ENCODE measurements at places on chromosomes 13 and 19. TPM values are rescaled to one million over a fixed set of nuclear protein-coding genes. Genes with fewer than 3 reads are reported as not detected.

Gene CABP5
- total RNA-seq = not detected

Gene C19orf33
- 1.1 TPM for total RNA-seq

DNA sequence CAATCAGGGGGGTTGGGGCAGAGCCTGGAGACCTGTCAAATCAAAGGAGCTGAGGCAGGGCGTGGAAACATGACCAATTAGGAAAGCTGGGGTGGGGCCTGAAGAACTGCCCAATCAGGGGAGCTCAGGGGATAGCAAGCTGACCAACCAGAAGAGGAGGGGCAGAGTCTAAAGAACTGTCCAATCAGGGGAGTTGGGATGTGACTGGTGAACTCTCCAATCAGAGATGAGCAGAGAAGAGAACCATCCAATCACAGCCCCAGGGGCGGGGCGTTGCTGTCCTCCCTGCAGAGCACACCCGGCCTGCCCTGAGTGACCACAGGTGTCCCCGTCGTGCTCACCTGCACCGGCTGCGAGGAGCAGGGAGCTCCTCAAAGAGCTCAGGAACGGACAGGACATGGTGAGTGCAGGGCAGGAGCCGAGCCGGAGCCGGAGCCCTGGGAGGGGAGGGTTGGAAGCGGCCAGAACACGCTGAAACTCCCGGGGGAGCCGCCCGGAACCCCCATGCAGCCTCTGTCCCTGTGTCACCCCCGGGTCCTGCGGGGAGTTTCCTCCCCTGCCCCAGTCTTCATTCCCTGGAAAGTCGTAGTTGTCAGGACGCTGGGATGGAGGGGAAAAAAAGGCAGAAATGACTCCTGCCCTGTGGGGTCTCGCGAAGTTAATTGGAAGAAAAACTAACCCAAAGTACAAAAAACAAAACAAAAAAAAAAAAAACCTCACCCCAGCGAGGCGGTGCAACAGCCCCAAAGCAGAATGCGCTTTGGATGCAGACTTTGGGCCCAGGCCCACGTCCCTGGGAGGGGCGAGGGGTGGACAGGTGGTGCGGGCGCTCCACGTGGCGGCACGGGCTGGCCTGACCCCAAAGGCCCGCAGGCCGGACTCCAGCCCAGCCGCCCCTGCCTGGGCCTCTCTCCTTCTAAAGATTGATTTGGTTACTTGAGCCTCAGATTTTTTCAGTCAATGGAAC lies at the start of gene ZNF556:
TSS of gene ZNF556 (plus strand) at position 311 of the 967 bp plus-strand sequence. CDS start at position 398, 87 bp downstream.
- DNase-seq = no peak

- DNase-seq = no peak
Measured at GRCh38 chr13:39998166-39998565, 342.7 kb downstream of the COG6 start.

GRCh38 chr13:22665506-22665905 lies 515.3 kb upstream of the SGCG start:
- DNase-seq = no peak

DNA sequence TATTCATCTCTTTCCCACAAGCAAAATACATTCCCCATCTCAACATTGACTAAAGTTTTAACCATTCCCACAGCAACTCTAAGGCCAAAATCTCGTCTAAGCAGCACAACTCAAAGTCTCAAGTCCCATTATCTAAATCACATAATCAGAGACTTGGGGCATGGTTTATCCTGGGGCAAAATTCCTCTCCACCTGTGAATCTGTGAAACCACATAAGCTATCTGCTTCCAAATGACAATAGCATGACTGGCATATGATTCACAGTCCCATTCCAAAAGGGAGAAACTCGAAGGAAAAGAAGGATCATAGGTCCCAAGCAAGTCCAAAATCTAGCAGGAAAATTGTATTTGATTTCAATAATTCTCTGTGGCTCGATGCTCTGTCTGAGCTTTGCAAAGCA lies 73.0 kb downstream of the ANKRD10 start:
- DNase-seq = no peak

DNA sequence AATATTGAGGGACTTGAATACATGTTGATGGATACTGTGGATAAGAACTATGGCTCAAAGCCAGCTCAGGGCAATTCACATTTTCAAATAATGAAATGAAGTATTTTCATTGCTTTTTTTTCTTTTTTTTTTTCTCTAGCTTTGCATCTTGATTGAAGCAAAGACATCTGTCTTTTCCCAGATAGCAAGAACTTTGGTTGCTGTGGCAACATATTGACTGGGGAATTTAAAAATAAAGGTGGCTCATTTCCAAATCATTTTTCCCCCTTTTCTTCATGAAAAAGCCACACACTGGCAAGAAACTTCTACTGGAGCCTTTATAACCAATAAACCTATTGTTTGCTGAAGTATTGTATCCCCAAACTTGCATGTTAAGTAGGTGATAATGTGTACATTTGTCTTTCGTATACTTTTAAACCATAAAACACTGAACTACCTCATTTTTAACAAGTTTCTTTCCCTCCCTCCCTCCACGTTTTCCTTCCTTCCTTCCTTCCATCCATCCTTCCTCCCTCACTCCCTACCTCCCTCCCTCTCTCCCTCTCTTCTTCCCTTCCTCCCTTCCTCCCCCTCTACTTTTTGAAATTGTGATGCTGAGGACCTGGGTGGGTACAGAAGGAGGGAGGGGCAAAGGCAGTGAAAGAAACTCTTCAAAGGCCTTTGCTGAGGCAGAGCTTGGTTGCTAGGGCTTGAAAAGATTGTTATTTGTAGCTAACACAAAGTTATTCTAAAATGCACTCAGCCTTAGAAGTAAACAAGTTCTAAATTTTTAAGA lies 343.5 kb upstream of the SPRY2 start:
- DNase-seq = no peak

DNA sequence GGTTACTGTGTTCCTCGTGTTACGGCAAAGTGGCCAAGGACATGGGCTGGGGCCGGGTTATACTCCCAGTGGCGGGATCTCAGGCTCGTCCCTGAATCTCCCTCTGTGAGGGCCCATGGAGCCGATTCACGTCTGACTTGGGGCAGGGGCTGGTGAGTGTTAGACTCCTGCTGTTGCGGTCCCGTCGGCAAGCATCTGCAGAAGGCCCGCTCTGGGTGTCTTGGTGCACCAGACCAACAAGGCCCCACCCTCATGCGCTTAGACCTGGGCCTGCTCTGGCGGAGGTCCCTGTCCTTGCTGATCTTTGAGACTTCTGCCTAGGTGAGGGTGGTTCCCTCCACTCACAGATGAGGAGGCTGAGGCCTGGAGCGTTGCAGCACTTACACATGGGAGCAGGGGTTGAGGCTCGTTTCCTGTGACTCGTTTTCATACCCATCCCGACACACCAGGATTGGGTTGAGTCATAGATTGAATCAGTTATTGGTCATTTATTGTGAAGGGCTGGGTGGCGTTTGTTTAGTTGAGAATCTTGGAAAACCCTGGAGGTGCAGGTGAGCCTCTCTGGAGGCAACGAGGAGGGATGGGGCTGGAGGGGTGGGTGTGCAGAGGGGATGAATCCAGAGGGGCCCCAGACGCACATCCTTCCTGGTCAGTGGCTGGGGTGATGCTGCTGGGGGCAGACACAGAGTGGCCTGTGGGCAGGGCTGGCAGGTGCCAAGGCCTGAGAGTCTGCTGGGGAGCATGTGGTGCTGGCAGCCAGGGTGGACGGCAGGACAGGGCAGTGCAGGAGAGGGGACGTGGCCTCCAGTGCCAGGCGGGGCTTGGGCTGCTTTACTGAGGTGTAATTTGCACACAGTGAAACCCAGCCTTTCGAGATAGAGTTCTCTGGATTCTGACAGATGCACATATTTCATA lies 4.6 kb downstream of the EPN1 start:
- DNase-seq = no peak

GRCh38 chr19:6979399-6979798 lies 41.8 kb downstream of the MBD3L2B start:
- no peak for DNase-seq

Gene RASL11A
- total RNA-seq = 39.7 TPM

- no peak for DNase-seq
Measured at GRCh38 chr19:40057166-40057565, 1.1 kb upstream of the ZNF780B start.

GRCh38 chr19:39203372-39204341 lies at the start of gene SYCN:
Gene SYCN, minus strand, starts transcription at chr19:39204263. Its CDS starts 9 bp downstream, at chr19:39204254.
- no peak for DNase-seq

DNA sequence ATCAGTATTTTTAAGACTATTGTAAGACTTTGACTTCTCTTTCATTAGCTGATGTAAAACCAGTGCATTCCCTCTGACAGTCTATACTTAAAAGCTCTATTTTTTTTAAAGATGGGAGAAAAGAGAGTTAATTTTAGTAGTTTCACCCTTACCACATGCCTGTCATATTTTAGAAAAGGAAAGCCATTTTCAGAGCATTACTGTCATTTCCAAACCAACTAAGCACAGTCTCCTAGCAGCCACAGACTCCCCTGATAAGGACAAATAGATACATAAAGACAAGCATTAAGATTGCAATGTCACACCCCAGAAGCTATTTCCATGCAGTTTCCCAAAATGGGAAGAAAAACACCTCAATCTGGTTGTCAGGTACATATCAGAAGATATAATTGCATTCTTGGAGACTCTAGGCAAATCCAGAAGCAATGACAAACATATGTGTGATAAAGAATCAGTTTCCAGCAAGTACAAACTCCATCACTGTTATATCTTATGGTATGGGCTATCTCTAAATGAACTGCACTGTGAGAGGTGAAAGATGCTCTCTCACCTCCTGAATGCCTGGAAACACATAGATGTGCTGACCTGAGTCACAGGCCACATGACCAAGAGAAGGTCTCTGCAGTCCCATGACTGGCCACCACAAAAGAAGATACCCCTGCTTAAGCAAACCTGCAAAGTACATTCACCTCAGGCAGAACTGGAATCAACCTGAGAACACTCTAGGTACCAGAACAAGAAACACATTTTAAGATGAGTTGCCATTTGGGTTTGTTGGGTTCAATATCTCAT lies 303.3 kb downstream of the POU4F1 start:
- DNase-seq = no peak

Measured in posterior vena cava (tissue), 2 donors.